ENCODE measurements at places on chromosomes 5 and 9.
A peak's percentile ranks its signal among the peaks of the same experiment; 100 is the strongest.

DNA sequence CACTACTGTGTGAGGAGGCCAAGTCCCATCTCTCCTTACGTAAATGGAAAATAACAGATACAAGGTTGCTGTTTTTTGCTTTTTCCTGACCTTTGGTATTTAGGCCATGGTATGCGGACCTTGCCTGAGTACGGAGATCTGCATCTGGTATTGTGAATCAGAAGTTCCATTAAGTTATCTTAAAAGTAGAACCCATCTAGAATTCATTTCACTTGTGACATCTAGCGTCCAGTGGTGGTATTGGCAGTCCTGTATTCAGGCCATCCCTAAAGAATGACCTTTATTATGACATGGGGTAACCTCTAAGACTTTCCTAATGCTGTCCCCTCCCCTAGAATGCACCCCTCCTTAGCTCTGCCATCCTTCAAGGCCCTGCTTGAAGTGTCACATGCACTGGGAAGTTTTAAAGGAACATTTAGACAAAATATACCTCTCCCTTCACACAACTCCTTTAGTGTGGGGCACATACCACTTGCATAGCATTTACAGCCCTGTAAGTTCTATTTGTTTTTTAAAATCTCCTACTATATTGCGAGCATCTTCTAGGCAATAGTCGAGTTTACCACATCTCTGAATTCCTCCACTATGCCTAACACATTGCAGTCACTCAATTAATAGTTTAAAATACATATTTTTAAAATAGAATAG lies 1.9 kb upstream of the SPDL1 start:
- DNase-seq, result peak; percentile 71

- no peak for DNase-seq
These were observed 1099.8 kb upstream of the CDH18 start for GRCh38 chr5:21087766-21088165.

- no peak for DNase-seq
These were observed 313.9 kb downstream of the HTR1A start for GRCh38 chr5:63648376-63648775.

GRCh38 chr5:75199946-75200345 lies 36.7 kb downstream of the ANKRD31 start:
- DNase-seq, result no peak

DNA sequence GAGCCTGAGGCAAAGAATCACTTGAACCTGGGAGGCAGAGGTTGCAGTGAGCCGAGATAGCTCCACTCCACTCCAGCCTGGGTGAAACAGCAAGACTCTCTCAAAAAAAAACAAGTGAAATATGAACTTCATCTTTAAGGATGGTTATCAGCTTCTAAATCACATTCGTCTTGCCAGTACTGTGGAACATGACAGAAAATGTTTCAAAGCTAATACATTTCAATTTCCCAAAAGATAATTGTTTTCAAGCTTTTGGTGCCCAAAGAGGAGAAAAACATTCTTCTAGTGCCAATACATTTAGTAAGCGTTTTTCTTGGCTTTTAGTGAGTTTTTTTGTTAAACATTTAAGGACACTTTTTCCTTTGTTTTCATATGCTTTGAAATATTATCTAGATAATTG lies 4.4 kb upstream of the IFT74 start:
- DNase-seq, result no peak

- no peak for DNase-seq
These were observed 134.2 kb downstream of the RNF180 start for GRCh38 chr5:64299805-64300204.

DNA sequence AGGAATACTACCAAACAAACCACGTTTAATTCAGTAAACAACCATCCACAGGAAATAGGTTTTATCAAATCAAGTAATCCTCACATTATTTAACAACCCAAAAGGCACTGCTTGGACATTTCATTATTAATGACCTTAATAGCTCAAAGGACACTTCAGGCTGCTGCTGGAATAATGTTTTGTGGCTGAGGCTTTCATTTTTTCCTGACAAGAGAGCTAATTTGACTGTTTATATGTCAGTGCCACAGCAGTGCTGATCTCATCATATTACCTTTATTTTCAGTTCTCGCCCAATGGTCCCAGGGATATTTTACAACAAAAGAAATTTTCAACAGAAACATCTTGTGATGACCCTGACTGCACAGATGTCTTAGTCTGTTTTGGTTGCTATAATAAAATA lies 589.8 kb upstream of the GRAMD2B start:
- no peak for DNase-seq

DNA sequence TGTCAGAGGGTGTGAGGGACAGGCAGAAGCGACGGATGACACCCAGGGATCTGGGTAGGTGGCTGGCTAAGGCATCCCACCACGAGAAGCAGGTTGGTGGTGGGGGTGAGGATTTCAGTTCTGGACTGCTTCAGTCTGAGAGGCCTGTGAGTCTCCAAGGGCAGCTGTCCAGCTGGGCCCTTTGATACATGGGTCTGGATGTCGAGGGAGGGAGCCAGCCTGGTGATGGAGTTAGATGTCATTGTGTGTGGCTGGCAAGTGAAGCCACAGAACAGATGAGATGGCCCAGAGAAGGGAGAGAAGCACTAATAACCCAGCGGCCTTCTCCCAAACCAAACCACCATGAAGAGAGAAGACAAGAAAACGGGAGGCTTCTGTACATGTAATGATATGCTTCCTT lies 11.1 kb downstream of the MED27 start:
- DNase-seq, result no peak

DNA sequence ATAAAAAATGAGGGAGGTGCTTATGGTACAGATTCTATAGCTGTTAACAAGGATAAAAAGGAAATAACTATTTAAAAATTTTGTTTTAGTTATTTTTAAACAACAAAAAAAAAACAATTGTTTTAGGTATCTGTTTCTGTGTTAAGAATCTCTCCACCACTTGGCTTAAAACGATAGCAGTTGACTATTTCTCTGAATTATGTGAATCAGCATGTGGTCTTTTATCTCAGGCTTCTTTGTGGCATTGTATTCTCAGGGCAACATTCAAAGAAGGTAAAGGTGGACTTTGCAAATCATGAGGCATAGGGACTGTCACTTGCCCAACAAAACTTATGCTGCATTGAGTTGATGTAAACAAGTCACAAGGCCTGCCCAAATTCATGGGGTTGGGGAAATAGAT lies 55.2 kb downstream of the ERBIN start:
- no peak for DNase-seq

DNA sequence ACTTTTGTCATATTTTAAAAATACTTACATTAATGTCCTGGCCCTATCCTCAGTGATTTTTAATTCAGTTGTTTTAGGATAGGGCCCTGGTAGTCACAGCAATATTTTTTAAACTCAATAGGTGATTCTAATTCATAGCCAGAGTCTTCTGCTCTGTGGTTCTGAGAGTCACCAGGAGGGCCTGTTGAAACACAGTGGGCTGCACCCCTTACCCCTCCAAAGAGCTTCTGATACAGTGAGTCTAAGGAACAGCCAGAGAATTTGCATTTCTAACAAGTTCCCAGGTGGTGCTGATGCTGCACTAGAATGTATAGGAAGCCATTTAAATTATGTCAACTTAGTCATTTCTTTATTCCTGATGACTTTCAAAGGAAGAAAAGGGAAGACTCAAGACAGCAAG lies 458.3 kb upstream of the ARRDC3 start:
- no peak for DNase-seq

DNA sequence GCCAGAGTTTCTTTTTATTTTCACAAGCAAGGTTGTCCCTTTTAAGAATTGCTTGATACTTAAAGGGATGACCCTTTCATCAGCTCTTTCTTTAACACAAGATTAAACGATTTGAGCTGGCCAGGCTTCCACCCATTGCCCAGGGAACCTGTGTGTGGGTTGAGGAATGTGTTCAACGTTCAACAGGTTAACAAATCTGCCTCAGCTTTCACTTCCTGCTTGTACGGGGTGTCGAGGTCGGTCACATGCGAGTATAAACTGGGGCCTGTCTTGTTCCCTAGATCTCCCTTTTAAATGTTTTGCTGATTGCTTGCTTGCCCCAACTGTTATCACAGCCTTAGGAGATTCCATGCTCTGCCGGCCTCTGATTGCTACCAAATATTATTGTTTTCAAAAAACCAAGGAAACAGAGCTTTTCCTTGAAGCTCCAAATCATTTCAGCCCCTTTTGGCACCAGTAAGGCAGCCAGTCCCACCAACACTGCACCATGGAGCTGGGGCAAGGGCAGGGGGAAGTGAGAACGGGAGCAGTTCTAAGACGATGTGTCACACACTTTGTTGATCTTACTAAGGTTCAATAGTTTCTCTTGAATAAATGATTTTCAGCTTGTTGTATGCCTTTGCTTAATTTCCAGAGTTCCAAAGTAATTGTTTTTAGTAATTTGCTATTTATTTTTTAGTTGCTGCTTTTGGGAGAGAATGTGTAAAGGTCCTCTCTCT lies 10.7 kb upstream of the CLK4 start:
- DNase-seq, result no peak

DNA sequence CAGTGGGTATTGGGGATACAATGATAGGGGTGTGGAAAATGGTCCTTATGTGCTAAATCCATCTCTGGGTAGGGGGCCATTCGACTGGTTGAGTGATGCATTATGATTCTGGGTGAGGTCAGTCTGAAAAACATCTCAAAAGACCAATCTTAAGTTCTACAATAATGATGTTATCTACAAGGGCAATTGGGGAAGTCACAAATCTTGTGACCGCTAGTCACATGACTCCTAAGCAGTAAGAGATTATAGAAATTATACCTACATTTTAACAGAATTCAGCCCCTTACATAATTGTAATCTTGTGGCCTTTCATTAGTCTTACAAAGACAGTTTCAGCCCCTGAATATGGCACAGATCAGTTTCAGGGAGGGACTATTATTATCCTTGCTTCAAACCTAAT lies 224.7 kb downstream of the PIK3R1 start:
- DNase-seq, result no peak

GRCh38 chr5:150545246-150545645 lies 37.3 kb downstream of the NDST1 start:
- DNase-seq, result no peak

GRCh38 chr9:96270236-96270744 lies 31.7 kb downstream of the HSD17B3 start:
- DNase-seq, result no peak

DNA sequence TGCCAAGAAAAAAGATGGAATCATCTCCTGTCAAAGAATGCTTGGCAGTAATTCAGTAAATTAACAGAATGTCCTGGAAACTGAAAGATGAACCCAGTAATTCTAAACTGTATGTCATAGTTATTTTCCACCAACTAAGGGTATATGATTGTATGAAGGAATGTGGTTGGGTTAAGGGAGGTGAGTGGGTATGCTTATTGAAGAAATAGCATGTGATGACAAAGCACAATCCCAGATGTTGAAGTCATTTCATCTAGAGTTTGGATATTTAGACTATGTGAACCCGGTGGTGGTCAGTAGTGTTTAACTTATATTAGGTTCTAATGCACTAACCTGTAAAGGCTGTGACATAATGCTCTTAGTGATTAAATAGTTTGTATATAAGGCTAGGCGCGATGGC lies 87.3 kb downstream of the CDKN2A start:
- no peak for DNase-seq

DNA sequence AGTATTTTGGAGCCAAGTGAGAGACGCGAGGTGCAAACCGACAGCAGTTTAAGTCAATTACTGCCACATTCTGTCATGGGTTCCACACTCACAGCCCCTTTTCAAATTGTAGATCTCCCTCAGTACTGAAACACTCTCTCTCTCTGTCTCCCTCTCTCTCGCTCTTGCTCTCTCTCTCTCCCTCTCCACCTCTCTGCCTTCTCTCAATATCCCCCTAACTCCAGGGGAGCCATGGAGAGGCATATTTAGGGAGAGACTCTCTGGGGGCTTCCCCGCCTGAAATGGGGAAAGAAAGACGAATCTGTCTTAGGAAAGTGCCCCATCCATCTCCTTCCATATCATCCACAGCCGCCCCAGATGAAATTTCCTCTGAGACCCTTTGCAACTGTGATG lies 1.6 kb downstream of the BRINP1 start:
- DNase-seq, result no peak
